ENCODE measurements at places on chromosomes 1 and 21.

DNA sequence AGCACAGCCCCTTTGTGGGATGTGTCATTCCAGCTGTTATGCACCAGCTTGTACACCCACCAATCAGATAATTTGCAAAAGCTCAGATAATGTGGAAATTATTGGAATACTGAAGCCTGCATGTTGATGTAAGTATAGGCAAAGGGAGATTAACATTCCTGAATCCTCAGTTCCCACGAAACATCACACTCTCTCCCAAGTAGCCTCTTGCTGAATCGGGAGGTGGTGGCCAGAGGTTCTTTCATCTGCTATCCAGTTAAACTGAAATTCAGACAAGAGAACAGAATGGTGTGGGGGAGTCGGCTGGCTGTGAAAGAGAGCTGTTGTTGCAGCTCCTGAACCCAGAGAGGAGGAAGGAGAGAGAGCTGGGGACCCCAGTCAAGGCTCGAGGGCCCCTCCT lies 170.9 kb downstream of the ZBTB18 start:
- no peak for DNase-seq

- peak; percentile 28 for DNase-seq
These were observed 67.8 kb downstream of the LRIG2 start for GRCh38 chr1:113140588-113141446.

- no peak for DNase-seq
These were observed 21.7 kb downstream of the ARHGEF10L start for GRCh38 chr1:17561247-17561548.

DNA sequence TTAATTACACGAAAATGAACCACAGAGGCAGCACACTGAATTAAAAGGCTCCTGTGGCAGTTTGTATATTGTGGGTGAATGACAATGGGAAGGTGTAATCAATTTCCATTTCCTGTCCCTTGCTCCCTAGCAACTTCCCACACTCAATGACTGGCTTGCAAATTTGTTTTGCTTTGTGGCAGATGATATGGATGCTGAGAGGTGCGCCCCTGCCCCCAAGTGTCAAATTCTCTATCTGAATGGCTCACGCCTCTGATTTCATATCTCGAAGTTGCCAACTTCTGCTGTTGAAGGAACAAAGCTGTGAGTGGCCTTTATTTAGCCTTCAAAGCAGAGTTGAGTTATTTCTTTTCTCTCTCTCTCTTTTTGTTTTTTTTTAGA lies 86.0 kb downstream of the FOXD2 start:
- DNase-seq, result no peak

GRCh38 chr21:41821756-41822431 lies 55.0 kb upstream of the RIPK4 start:
- no peak for DNase-seq

GRCh38 chr1:36125129-36125991 lies at the start of gene COL8A2:
COL8A2 (minus strand) TSS chr1:36125222; CDS start chr1:36100242, 24,980 bp downstream.
- no peak for DNase-seq

DNA sequence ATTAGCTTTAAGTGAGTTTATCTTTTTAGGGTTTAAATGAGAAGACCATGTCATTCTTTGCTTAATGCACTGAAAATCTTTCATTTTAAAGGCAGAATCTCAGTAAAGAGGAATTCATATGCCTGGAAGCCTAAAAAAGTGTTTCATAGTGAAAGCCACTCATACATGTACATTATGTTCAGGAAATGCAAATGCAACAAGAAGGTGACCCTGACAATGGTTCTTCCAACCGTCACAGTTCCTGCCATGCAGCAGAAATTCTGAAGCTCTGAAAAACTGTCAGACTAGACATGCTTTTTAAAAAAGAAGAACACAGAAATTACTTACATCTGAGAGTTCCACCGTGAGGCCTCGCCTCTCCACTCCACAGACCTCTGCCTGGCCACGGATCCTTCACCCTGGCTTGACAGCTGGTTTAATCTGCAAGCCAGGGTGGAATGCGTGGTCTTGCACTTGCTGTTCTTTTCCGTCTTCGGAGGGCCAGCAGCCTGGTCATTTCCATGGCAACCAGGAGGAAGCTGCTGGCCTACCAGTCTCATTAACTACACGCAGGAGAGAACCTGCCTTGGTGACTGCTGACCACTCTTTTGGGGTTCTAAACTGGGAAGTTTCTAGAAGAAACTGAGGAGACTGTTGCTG lies 41.8 kb upstream of the PAXBP1 start:
- DNase-seq, result no peak

DNA sequence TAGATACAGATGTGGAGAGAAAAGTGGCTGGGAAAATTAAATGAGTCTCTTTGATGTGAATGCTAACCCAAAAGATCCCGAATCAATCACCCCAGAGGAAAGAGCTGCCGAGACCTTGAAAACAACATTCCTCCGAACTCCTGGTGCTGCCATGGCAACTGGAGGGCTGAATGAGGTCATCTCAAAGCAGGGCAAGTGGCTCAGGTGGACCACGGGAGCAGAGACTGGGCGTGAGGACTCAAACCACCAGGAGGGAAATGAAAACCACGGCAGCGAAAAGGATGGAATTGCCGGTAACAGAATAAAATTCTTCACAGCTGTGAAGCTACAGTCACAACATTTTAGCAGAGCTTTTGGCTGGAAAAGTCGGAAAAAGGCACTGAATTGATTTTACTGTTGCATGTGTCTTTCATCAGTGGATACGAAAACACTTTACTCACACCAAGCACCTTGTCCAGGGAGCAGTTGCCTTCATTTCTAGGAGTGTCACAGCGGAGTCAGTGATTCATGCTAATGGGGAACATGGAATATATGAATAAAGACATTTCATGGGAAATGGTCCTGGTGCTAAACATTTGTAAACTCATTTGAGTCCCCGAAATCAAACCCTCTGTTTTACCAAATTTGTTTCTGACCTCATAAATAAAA lies 23.2 kb upstream of the BECN2 start:
- DNase-seq, result no peak

- DNase-seq, result no peak
These were observed 106.6 kb upstream of the BARHL2 start for GRCh38 chr1:90823686-90824085.

DNA sequence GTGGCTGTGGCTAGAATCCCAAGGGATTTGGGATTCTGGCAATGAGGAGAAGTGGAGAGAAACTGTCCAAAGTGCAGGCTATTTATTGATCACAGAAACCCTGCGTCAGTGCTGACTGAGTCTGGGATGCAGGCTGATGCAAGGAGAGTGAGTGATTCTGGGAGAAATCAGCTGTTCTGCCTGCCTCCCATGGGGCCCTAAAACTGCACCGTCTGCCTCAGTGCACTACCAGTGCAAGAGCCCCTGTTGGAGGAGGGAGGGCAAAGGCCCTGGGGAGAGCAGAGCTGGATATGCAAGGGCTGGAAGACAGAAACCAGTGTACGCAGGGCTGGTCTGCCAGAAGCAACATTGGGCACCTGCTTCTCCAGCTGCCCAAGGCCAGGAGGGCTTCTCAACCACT lies 42.6 kb downstream of the C1orf198 start:
- no peak for DNase-seq

DNA sequence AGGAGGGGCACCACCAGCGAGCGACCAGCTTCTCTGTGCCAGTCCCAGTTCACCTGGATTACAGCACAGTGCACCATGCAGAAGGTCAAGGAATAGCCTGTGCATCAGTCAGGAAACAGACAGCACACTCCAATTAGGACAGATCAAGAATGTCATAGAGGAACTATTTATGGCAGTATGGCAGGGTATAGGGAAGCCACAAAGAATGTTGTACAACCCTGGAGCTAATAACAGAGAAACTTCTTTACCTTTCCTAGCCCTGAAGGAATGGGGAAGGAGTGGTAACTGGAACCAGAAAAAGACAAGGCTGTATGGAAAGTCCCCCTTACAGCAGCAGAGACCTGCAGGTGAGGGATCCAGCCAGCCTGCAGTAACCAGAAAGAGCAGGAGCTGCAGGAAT lies 87.8 kb upstream of the USP24 start:
- no peak for DNase-seq

GRCh38 chr21:33308586-33309490 lies 15.9 kb upstream of the IFNAR1 start:
- DNase-seq, result no peak

DNA sequence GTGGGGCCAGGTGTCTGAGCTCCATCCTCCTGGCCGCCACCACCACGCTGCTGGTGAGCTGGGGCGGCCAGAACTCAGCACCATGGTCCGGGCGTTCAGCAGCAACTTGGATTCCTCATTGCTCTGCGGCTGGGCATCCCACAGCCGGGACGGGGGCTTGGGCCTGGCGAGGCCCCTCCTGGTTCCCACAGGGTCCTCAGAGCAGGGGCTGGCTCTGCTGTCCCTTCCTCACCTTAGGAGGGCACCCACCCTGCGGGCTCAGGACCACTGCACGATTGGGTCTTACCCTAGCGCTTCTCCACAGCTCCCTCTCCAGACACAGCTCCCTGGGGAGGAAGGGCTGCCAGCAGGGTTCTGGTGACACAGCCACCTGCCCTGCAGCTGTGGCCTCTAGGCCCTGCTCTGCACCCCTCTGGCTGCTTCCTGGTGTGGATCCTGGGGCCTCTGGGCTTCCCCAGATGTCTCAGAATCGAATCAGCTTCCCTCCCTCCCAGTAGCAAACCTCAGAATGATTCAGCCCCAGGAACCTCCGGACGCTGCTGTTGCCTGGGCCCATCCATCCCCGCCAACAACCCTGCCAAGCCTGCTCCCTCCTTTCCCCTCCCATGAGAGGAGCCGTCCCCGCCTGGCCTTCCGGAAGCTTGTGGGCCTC lies 25.0 kb downstream of the CRYAA start:
- no peak for DNase-seq

DNA sequence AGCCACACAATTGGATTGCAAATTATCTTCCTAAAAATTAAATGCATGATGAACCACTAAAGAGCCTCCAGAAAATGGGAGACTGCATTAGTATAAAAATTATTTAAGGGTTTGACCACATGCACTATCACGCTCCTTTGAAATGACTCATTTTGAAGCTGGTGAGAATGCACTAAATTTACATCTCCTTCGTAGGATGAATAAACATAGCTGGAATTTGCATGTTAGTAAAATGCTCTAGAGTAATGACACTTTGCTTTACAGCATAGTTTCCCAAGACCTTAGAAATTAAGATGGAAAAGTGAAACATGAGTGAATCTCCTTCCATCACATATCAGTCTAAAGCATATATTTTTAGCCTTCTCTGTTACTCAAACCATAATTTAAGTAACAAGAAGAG lies 2.4 kb downstream of the PLPPR4 start:
- DNase-seq, result no peak

DNA sequence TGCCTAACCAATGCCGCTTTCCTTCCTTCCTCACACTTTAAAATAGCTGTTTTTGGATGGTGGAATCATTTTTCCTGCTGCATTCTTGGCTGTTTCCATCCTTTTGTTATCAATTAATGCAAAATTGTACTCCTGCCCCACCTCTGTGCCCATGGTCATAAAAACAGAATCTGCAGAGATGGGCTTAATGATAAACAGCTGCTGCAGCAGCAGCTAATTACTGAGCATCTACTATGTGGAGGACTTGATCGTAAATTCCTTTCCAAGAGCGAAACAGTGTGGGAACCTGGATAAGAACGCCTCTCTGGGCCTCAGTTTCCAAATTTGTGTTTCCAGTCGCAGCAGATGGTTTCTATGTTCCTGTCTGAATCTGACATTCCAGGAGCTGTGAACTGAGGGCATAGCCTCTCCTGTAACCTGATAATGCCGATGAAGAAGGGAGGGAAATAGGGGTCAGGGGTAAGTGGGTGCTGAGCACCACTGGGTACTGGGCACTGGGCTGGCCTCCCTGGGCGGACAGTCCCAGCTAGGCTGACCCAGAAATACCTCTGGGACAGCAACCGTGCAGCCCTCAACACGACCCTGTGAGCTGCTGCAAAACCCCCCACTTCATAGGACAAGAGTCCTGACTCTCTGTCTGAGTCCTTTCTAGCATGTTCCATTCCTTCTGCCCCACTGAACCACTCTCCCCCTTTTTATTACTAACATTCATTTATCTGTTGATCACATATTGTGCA lies 121.7 kb downstream of the DMRTB1 start:
- DNase-seq, result no peak

- DNase-seq, result no peak
These were observed 61.9 kb upstream of the ADAM30 start for GRCh38 chr1:119958223-119958622.

GRCh38 chr1:201662646-201663045 lies 123.7 kb downstream of the NAV1 start:
- no peak for DNase-seq

DNA sequence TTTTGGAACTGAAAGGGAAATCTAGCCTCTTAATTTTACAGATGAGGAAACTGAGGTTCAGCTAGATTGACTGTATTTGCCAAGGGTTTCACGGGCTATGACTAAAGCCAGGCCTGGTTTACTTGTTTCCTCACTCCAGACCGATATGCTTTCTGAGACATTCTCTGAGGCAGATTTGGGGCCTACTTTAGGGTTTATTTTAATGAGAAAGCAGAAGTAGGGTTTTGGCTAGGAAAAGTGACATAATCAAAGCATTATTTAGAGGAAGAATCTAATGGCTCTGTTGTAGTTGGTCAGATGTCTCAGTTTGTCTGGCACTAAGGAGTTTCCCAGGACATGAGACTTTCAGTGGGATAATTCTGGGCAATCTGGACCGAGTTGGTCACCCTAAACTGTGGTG lies 1.5 kb upstream of the RPTN start:
- DNase-seq, result no peak

GRCh38 chr21:34519016-34519415 lies 7.0 kb upstream of the KCNE1 start:
- DNase-seq, result no peak

DNA sequence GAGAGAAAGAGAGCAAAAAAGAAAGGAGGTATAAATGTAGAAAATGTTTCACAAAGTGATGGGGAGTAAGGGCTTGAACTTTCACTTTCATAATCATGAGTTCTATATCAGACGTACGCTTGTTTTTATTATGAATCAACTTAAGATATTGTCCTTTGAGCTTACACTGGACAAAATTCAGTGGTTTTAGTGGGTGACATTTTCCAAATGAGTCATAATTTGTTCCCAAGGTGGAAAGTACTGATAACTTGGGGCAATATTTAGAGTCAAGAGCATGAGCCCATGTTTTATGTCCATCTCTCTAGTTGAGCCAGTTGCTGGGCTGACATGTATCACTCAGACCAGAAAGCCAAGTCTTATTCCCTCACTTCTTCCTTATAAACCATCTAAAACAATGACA lies 161.6 kb downstream of the CHRM3 start:
- DNase-seq, result no peak

- no peak for DNase-seq
These were observed 115.9 kb downstream of the HIVEP3 start for GRCh38 chr1:41802532-41803501.

DNA sequence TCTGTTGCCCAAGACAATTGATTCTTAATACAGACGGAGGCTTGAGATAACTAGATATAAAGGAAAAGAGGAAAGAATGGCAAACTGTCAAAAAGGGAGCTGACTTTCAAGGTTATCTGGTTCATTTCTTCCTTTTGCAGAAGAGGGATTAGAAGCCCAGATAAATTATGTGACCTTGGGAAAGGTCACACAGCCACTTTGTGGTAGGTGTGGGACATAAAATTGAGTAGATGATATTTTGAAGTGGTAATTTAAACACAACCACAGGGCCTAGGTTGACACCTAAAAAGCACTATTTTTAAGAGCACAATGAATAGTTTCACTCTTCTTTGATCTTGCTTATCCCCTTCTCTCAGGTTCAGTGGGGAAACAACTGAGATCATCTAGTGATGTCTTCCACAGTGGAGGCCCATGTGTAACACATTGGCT lies 16.9 kb upstream of the KIAA0040 start:
- DNase-seq, result no peak

Measured in NCI-H1930 (cell line).